ENCODE measurements at places on chromosomes 7 and 10.

DNA sequence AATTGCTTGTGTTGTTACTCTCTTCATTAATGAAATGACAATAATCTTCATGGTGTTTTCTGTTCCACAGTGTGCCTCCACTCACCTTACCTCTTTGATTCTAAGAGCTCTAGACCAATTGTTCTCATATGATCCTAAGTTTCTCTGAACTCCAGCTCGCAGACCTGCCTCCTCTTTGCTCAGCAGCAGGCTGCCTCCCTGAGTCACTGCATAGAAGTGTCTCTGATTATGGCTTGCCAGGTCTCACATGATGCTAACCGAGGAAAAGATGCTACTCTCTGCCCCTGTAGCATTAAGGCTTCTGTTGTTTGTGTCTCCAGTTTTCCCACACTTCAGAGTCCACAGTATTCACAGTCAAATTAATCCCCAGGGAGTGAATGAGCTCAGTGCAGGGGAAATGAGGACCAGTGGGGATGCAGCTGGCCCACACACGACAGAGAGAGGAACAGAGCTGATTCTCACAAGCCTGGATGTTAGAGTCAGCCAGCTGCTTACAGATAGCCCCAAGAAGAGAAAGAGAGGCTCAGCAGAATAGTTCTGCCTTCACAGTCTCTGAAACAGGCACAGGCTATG is 145.9 kb upstream of the EGR2 start:
- DNase-seq: no peak

DNA sequence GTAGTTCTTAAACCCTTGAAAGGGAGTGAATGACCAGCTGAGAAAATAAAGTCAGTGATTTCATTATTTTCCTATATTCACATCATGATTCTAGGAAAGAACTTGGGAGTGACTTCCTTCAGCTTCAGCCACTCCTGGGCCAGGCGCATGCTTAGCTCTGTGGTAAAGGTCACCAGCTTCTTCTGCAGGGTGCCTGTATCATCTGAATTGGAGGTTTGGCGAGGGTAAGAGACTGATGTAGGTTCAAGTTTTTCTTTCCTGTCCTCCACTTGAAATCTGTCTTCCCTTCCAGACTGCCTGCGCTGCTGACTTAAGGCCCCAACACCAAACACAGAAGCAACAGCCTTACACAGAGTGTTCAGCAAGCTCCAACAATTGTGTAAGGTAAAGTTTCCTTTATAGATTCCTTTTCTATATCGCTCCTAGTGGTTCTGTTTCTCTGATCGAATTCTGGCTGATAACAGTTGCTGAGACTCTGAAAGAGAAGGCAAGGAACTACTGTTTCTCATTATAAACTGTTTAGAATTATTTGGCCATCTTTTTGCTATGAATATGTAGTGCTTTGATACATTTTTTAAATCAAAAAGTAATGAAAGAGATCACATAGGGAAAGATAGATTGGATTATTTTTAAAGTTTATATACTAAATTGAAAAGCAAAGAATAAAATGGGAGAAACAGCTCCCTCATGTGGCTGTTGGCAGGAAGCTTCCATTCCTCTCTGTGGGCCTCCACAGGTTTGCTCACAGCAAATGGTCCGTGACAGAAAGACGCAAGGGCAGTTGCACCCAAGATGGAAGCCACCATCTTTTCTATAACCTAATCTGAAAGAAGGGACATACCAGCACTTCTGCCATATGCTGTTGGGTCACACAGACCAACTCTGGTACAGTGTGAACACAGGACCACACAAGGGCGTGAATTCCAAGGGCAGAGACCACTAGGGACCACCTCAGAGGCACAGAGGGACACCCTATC is 14.0 kb downstream of the GATAD1 start:
- peak; percentile 45 for DNase-seq

GRCh38 chr10:44465401-44466115 is 80.7 kb upstream of the CXCL12 start:
- no peak for DNase-seq

GRCh38 chr10:127196282-127197153 is at the start of gene INSYN2A:
Gene INSYN2A (minus strand): TSS chr10:127196591. CDS start chr10:127176395, 20,196 bp downstream.
- DNase-seq: no peak

- no peak for DNase-seq
Measured at GRCh38 chr7:19415123-19415522, 269.9 kb upstream of the FERD3L start.

DNA sequence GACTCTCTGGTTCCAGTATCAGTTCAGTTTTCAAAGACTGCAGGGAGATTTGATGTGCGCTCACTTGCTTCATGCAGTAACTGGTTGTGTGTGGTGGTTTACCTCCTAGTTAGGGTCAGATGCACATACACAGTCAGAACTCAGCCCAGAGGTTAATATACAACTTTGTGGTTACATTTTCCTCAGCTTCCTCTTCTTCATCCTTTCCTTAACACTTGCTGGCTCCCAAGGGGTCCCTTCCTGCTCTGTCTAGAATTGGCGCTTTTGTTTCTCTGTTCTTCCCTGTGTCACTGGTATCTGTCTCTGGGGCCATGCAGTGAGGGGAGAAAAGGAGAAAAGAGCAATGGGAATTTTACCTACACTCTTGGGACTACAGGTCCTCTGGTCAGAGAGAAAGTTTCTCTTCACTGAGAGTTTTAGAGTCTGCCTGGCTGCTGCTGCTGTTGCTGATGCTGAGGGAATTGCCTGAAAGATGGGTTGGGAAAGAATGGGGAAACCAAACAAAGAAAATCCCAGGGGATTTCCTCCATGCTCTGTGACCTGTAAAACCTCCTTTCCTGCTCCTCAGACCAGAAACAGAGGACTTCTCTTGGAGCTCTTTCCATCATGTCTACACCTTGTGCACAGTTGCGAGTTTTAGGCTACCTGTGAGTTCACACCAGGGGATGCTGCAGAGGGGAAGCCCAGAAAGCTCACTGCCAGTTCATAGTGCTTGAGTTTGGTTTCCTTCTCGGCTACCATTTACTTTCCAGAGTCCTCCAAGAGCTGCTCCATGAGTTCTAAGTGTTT is 74.6 kb downstream of the WDFY4 start:
- DNase-seq: no peak

DNA sequence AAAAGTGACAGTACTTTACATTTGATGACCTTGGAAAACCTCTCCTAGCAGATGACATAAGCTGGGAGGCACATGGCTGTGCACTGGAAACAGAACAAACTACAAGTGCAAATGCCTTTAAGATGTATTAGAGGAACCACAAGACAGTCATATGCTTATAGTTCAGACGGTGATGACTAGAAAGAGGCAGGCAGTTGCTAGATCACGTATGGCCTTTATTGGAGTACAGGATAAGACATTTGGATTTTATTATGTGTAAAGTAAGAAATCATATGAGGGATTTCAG is 290.0 kb downstream of the SORCS1 start:
- DNase-seq: no peak

GRCh38 chr7:30304177-30304884 is 19.9 kb downstream of the ZNRF2 start:
- no peak for DNase-seq

DNA sequence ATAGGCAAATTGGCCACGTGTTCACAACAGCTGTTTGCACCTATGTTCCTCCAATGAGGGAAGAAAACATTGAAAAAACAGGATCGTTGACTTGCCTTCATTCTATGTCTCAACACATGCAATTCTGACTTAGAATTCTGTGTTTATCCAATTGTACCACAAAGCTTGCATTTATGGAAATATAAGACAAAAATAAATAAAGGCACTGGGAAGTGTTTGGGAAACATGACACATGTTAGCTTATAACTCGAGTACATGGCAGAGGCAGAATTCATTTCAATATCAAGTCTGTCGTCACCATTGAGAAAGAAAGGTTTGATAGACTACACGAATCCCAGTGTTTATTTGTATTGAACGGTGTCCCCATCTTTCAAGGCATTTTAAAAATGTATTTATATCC is 291.2 kb downstream of the AHR start:
- no peak for DNase-seq

GRCh38 chr10:24382045-24382444 is 173.1 kb downstream of the KIAA1217 start:
- no peak for DNase-seq

DNA sequence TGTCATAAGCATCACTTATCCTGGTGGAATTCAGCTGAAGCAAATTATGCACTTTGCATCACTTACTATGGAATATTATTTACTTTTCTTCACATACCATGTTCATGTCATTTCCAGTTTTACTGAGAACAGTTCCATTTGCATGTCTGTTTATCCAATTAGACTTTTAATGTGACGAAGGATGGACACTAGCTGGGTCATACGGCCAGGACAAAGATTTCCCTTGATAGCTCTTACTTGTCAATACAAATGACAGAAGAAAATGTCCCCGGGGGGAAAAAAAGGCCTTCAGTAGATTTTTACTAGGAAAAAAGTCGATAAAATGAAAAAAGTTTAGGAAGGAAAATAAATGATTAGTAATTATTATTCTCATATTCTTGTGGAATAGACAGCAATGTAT is 106.6 kb downstream of the RAPGEF5 start:
- DNase-seq: no peak

GRCh38 chr7:22120391-22121053 is 174.8 kb upstream of the CDCA7L start:
- no peak for DNase-seq

DNA sequence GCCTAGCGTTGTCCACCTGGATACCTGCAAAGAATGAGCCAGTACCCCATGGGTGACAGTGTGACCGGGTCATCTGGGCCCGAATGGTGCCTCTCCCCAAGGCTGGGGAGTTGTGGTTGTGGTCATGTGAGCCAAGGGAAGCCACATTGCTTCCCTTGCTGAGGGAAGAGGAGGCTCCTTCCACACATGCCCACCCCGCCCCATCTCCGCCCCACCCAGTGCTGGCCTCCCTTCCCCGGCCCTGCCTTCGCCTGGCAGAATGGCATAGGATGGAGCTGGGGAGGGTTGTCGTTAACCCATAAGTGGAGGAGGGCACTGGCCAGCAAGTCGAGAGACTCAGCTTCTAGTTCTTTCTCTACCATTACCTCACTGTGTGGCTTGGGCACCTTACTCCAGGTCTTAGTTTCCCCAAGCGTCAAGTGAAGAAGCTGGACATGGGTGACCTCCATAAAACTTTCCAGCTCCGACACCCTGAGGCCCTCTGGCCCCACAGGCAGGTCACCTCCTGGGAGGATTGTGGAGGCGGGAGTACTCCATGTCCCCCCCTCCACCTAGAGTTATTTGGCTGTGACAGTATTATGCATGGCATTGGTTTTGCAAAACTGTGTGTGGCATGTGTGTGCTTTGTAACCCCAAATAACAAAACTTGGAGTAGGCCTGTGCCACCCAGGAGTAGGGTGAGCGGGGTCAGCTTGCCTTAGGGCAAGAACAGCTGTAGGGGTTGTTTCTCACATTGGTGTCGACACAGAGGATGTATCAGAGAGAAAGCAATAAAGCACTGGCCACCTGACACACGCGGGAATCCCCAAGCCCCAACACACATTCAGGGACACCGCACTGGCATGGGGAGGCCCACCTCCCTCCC is 90.5 kb upstream of the MACROH2A2 start:
- DNase-seq: no peak

DNA sequence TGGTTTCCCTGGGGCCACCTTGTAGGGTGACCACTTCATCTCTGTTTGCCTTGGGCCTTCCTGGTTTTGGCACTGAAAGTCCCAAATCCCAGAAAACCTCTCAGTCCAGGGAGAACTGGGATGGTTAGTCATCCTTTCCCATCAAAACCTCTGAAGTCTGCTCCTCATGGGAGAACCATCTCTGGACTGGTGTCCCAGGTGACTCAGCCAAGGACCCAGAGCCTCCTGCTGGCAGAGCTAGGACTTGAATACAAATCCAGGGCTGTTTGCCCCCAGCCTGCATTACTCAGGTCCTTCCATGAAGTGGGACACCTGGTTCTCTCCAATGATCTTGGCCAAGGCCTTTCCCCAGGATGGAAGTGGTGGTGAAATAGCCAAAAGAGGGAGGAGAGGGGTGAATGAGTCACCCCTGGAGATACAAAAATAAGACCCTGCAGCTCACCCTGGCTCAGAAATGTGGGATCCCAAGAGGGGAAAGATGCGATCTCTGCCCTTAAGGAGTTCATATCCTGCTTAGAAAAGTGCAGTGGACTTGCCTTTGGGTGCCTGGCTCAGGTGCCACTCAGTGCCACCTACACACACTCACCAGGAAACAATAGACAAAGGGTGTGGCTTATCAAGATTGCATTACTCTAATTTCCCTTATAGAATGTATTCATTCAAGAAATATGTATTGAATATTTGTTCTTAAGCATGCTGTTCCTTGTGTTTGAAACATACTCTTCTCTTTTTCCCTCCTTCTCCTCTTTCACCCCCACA is 22.0 kb downstream of the ADRA2A start:
- no peak for DNase-seq

- DNase-seq: no peak
Measured at GRCh38 chr7:27148756-27149641, 1.4 kb upstream of the HOXA6 start.

DNA sequence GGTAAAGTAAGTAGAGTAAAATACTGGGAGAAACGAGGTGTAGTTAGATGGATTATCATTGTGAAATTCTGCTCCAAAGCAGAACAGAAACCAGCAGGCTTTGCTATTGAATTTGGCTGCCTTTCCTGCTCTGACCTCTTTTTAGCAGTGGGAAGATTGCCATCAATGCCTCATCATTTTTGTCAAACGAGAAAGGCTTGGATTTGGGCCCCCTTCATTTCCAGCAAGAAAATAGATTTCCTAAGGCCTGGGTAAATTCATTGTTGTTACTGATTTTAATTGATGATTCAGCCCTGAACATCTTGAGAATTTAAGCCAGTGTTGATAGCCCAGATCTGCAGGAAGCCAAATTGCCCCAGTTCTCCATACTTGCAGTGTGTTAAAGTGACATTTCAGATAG is 35.2 kb upstream of the ASAH2 start:
- no peak for DNase-seq

- DNase-seq: no peak
Measured at GRCh38 chr7:151728746-151729145, 148.2 kb downstream of the PRKAG2 start.

- DNase-seq: no peak
Measured at GRCh38 chr10:43128331-43128730, 9.9 kb upstream of the CSGALNACT2 start.

- no peak for DNase-seq
Measured at GRCh38 chr7:90569368-90569767, 26.8 kb upstream of the CDK14 start.

DNA sequence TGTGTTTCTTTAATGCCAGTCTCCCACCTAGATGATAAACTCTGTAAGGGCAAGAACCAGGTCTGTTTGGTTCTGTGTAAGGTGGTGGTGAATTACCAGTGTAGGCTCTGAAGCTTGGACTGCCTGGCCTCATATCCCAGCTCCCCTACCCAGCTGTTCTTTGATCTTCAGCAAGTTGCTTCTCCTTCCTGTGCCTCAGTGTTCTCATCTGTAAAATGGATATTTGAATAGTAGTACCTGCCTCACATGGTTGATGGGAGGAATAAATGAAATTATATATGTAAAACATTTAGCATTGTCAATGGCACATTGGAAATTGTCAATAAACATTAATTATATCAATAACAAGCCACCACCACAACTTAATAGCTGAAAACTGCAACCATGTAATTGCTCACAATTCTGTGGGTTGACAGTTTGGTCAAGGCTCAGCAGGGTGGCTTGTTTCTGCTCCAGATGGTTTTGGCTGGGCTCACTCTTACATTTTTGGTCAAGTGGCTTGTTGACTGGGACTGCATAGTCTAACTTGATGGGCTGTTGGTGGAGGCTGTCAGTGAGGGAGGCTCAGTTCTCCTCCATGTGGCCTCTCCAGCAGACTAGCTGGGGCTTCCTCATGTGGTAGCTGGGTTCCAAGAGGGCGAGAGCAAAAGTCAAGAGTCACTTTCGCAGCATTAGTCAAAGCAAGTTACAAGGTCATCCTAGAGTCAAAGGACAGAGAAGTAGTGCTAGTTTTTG is 84.5 kb upstream of the DUSP5 start:
- DNase-seq: peak; percentile 23
